ENCODE measurements at places on chromosomes 12 and 14. TPM values are rescaled to one million over a fixed set of nuclear protein-coding genes. Genes with fewer than 3 reads are reported as not detected.
A peak's percentile ranks its signal among the peaks of the same experiment; 100 is the strongest.

GRCh38 chr12:106112145-106112821 lies 26.5 kb downstream of the NUAK1 start:
- peak; percentile 38 for DNase-seq

DNA sequence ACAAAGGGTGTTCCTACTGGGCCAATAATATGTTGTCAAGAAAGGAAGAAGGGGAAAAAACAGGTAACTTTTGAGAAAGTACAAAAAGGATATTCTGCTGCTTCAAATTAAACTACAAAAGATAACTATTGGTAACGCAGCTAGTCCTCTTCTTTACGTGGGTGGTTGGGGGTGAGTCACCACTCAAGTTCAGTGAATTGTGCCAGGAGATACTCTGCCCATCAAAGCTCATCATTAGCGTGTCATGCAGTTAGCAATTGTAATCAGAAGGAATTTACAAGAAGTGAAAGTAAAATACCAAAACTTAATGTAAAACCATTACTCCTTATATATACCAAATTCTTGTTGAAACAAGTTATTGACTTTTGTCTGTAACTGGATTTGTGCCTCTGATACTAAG lies 342.0 kb downstream of the NPAS3 start:
- DNase-seq, result no peak

GRCh38 chr12:52148464-52149181 lies 43.2 kb downstream of the KRT80 start:
- DNase-seq, result no peak

The TMEM132D gene
- not detected for total RNA-seq

The ALG10 gene
- total RNA-seq, result 15.2 TPM

GRCh38 chr12:6927379-6928021 lies at the start of gene ATN1:
TSS of gene ATN1 (plus strand) at chr12:6927959. CDS start at chr12:6934002, 6,043 bp downstream.
- no peak for DNase-seq

DNA sequence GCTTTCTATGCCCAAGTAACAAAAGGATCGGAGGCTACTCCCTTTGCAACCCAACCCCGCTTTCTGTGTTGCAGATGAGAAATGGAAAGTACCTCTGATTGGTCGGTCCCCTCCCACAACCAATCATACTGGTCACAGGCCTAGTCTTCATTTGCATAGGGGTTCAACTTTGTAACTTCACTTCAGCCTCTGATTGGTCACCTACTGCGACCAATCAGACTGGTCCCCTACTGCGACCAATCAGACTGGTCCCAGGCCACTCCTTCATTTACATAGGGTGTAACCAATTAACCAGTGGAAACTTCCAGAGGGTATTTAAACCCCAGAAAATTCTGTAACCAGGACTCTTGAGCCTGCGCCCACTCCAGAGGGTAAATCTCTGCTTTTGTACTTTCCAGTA lies 906.4 kb upstream of the TMEM132C start:
- no peak for DNase-seq

DNA sequence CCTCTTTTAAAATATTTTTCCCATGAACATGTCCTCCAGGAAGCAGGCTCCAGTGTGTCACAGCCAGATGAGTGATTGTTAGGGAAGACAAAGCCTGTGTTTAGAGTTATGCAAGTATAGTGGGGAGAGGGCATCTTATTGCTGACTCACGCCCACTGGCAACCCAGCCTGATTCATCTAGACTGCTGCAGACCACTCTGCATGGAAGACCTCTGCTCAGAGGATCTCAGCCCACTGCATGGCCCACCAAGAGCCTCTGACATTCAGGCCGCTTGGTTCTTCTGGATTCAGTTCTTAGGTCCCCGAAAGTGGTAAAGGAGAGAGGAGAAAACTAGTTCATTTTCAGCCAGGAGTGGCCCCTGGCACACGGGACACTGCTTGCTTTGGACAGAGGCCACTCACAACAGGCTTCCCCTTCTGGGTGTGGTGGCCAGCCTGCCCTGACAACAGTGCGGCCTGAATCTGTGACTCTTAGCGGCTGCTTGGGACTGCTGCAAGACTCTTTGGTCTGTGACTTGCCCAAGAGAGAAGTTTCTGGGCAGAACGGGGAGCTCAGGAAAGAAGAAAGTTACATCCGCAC lies 266.3 kb downstream of the ZFP36L1 start:
- DNase-seq, result no peak

DNA sequence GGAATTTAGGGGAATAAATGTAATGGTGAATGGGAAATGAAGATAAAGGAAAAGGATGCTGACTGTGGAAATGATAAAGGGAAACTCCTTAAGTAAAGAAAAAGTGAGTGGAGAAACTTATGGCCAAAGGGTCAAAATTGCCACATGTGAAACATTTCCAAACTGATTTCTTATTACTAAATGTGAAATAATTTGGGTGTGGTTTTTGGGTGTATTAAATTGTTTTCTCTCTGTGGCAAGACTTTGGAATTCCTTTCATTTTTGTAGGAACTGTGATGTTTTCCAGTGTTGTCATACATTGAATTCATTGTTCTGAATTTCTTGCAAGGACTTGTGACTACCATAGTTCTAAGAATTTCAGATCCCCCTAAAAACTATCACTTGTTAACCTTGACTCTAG lies 1891.5 kb upstream of the SEL1L start:
- DNase-seq, result no peak

The SCNN1A gene
- not detected for total RNA-seq

The LALBA gene
- total RNA-seq, result not detected

DNA sequence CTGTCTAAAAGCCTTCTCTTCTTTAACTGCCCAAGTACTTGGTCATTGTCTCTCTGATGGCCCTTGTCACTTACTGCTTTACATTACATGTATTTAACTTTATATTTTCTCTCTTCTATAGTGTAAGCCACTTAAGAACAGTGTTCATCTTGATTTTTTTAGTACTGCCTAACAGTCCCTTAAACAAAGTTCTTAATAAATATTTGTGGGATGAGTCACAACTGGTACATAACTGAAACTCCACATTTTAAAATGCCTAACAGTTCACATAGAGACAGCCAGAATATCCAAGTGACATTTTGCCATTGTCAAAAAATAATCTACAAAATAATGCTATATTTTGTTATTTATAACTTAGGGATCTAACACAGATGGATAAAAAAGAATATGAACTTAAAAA lies 146.6 kb downstream of the STXBP6 start:
- DNase-seq, result no peak

The TAS2R42 gene
- not detected for total RNA-seq

GRCh38 chr12:29428633-29429032 lies 47.7 kb upstream of the ERGIC2 start:
- DNase-seq, result no peak

- DNase-seq, result no peak
Measured at GRCh38 chr14:102901633-102902032, 20.8 kb upstream of the AMN start.

All from natural killer cell treated with Interleukin-12 subunit alpha and Interleukin-12 subunit beta and Interleukin-15 and Interleukin-18, amount 100 ng/mL, for 72 hours (primary cell).